ENCODE measurements at places on chromosomes 16 and 17.

DNA sequence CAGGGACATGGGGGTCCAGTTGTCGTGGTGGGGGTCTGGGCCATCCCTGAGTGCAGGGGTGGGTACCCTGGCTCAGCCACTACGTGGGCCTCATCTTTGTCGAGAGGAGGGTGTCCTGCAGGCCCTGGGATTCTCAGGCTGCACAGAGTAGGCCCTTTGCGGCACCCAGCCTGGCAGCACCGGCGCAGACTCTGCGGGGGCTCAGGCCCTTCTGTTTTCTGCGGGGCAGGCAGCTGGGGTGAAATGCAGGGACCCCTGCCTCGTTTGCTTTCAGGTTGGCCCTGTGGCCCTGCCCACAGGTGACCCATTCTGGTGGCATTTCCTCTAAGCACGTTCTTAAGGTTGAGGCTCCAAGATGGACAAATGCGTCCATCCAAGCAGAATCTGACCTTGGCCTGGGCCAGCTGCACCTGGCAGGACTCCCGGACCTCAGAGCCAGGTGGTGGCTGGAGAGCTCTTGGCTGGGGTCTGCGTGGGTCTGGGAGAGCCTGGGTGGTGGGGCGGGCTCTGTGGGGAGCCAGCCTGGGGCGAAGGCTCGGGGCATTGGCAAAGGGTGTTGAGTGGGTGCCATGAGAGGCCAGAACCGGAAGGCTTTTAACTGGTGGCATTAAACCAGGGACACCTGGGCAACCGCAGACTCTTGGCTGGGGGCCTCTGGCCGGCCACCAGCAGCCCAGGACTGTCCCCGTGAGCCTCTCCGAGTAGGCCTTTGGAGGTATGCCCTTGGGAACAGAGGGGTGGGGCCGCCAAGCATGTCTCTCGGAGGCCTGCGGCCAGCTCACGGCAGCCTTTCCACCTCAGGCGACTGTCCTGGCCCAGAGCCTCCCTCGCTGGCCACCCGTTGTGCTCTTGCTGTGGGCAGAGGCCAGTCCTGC lies 16.9 kb downstream of the PRSS27 start:
- peak; percentile 78 for DNase-seq

GRCh38 chr16:2180962-2181923 lies 15.2 kb downstream of the CASKIN1 start:
- no peak for DNase-seq

GRCh38 chr16:20899071-20899470 lies 1.1 kb downstream of the DCUN1D3 start:
- DNase-seq: no peak

GRCh38 chr16:17497648-17498047 lies 26.9 kb upstream of the XYLT1 start:
- no peak for DNase-seq

- no peak for DNase-seq
Measured at GRCh38 chr16:53840456-53840855, 136.5 kb downstream of the FTO start.

DNA sequence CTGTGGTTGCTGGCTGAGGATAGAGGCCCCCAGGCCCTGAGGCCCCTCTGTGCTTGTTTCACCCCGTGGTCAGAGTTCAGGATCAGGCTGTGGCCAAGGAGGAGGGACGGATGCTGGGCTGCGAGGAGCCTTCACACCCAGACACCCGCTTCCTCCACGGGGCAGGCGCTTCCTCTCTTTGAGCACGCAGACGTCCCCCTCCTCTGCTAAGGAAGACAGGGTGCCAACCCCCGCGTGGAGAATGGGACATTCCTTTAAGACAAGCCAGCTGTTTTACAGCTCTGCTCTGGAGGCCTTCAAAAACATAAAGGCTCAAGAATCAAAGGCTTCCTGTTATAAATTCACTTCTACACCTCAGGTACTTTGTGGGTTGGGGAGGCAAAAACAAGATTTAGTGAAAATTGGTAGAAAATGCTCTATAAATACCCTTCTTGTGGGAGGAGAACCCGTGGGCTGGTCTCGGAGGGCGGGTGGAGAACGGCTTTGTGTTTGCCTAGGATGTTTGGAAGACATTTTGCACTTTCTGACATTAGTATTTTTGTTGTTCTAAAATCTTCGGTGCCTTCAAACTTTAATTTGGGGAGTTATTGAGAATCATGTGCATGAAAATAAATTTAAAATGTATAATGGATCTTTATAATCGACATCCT lies 60.8 kb upstream of the FOXF1 start:
- no peak for DNase-seq

DNA sequence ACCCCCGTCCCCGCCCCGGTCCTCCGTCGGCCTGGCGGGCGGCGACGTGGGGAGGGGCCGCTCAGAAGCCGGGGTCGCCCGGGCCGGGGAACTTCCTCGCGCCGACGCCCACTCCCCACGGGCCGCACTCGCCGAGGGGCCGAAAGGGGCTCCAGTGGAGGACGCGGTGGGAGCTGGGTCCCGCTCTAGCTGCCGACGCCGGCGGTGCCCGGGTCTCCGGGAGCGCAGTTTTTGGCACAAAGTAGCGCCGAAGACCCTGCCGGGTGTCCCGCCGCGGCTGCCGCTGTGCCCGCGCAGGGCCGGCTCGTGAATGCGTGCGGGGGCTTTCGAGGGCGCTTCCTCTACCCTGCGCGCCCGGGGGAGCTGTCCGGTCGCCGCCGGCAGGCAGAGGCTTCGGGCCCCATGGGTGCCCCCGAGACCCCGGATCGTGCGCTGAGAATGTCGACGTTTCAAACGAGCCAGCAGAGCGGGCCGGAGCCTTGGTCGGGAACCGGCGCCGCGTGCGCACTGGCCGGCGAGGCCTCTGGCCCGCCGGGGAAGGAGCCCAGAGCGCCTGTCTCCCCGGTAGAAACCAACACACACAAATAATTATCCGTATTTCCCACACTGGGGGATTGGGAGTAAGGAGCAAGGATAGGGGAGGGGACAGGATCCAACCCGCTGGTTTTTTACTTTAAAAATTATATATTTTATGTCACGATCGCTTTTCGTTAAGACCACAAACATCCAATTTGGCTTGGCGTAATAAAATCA lies 46.6 kb upstream of the SLC38A10 start:
- no peak for DNase-seq

DNA sequence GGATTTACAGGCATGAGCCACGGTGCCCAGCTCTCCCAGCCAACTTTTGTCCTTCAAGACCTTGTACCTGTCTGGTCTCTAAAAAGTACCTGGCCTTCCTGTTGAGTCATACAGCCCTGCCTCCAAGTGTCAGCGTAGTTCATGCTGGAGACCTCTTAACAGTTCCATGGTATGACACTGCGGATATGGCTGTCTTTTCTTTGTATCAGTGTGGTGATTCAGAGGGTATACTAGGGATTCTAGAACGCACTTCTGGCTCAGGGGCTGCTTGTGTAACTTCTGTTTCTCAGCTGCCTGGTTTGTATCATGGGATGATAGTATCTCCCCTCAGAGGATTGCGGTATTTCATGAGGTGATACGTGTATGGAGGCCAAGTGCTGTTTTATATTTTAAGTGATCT lies 2.0 kb upstream of the TMEM11 start:
- DNase-seq: no peak

DNA sequence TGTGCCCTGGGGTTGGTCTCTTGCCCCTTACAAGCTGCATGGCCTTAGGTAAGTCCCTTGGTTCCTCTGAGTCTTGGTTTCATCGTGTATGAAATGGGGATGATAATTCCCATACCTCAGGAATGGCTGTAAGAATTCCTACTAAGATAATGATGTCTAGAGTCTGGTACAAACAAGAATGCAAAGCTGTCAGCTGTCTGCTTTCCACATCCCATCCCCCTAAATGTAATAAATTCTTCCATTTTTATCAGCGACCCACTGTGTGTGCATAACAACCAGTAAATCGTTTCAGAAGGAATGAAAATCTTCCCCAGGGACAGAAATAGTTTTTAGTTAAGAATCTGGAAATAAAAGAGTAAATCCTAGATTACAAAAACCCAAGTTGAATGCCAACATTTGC lies 95.4 kb downstream of the CPPED1 start:
- DNase-seq: no peak

GRCh38 chr17:30000001-30000754 lies 58.7 kb downstream of the EFCAB5 start:
- DNase-seq: no peak

DNA sequence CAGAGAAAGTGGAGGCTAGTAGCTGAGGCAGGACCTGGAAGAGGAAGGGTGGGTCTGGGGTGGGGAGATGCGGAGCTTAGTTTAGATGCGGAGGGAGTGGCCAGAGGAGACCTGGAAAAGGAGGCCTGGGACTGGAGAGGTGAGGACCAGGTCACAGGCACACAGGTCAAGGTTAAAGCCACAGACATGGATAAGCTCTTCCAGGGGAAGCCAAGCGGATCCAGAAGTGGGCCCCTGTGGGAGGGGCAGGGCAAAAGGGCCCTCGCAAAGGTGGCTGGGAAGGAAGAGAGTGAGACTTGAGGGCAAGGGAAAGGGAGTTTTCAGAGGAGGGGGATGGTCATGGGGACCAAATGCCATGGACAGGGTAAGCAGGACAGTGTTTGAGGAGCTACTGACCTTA lies 13.9 kb upstream of the MLLT6 start:
- no peak for DNase-seq

DNA sequence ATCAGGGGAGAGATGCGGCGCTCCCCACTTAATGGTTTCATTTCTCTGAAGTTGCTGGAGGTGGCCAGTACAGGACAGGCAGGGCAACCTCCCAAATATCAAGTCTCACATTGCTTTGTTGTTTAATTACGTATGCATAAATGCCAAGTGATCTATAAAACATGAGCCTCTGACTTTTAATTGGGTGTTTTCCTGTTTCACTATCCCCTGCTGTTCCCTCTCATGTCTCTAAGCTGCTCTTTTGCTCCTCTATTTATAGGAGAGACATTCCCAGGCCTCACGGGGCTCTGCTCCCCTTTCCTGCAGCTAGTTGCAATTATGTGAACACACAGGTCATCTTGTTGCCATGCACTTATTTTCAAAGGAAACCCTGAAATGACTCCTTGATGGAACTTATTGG lies 1173.5 kb upstream of the GOT2 start:
- no peak for DNase-seq

- DNase-seq: no peak
Measured at GRCh38 chr16:31466381-31466841, 5.5 kb upstream of the TGFB1I1 start.

- DNase-seq: no peak
Measured at GRCh38 chr16:78576941-78577340, 477.5 kb downstream of the WWOX start.

- DNase-seq: no peak
Measured at GRCh38 chr17:77288115-77288619, 147.4 kb downstream of the SEC14L1 start.

Measured in cerebellum (tissue), 4 donors.